Stimulated activated CD4-positive, alpha-beta T cell treated with anti-CD3 and anti-CD28 coated beads, Interleukin-2, amount 100 ng/mL, for 48 hours (primary cell): ENCODE measurements at places on chromosomes 7 and 10.

GRCh38 chr7:122965306-122965705 is 30.2 kb downstream of the TAS2R16 start:
- DNase-seq = no peak

DNA sequence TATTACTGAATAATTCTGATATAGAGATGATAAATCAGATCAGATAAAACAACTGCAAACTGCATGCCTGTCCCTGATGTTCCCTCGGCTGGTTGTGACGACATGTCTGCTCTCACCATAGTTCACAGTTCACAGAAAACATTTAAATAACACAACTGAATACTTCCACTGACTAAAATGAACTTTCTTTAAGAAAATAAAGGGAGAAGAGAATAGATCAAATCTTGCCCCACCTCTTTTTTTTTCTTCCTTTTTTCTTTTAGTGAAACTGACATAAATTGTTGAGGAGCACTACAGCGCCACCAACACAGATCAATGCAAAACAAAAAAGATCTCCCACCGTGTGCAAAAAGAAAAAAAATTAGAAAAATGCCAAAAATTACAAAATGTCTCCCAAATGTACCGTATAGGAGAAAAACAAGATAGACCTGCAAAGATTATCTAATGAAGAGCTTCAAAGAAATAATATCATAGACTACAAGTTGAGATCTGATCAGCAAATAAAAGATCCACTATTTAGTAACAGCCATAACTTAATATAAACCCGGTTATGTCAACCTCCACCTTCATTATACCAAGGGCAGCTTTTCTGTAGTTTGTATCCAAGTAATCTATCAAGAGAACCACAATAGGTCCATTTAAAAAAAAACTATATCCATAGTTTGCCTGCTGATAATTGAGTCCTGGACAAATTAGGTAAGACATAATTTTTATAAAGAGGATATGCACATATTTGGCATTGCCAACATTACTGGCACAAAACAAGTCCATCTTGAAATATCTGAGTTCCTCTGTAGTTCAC is 30.7 kb upstream of the EPC1 start:
- DNase-seq = no peak

DNA sequence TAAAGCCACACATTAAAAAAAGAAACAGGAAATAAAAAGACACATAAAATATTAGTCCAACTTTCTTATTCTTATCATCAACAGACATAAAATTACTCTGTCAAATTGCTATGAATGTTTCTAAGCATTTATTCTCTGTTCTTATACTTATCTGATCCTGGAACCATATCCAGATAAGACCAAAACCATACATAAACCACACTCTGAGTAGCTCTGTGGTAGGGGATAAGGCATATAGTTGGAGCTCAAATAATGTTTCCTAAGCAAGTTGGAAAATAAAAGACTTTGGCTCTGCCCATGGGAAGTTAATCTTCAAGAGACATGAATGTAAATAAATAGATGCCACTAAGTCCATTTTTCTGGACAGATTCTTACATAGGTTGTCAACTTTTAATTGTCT is 103.1 kb upstream of the PLXDC2 start:
- no peak for DNase-seq

- DNase-seq = no peak
Measured at GRCh38 chr10:68333058-68333395, 299 bp upstream of the PBLD start.

GRCh38 chr10:11430421-11431215 is 180.8 kb downstream of the USP6NL start:
- DNase-seq = no peak

- DNase-seq = no peak
Measured at GRCh38 chr10:78557433-78557925, 511.3 kb upstream of the ZMIZ1 start.

DNA sequence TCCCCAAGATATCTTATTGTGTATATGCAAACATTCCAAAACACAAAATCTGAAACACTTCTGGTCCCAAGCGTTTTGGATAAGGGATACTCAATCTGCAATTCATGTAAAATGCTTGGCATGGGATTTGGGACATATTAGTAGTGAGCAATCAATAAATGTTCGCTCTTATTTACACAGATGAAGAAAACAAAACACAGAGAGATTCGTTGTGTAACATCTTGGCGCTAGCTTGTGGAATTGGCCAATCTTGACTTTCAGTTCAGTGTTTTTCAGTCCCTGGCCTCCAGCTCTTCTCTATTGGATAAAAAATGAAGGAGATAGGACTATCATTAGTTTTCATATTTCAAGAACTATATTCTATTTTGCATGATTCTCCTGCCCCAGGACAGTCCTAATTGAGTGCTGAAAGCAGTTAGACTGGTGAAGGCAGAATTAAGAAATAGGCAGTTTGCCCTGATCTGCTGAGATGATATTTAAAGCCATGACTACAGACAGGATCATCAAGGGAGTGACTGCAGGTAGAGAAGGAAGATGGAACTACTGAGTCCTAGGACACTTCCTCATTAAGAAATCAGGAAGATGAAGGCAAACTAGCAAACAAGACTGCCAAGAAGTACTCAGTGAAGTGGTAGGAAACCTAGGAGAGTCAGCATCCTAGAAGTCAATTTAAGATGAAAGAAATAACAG is 1.8 kb downstream of the PNLIPRP3 start:
- DNase-seq = no peak

GRCh38 chr7:150949564-150949963 is 28.6 kb downstream of the KCNH2 start:
- no peak for DNase-seq
